Kasumi-1 (cell line): ENCODE measurements at places on chromosomes 16 and 17.
A peak's percentile ranks its signal among the peaks of the same experiment; 100 is the strongest.

DNA sequence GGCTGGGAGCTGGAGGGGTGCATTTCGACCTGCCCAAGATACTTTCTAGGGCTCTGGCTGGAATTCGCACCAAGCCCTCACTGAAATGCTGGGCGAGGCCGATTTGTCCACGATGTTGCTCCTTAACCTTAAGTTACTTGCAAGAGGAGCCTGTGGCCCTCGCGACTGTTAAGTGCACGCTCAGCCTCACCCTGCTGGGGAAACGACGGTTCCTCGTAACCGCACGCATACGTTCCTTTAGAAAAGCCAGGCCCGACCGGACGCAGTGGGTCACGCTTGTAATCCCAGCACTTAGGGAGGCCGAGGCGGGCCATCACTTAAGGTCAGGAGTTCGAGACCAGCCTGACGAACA, 607 bp upstream of the NCOR1 start:
- no peak for DNase-seq

- DNase-seq, result no peak
Observed at GRCh38 chr16:76297941-76298340, 20.7 kb downstream of the CNTNAP4 start.

- no peak for DNase-seq
Observed at GRCh38 chr17:9894231-9894630, 10.8 kb downstream of the RCVRN start.

- no peak for DNase-seq
Observed at GRCh38 chr16:89257757-89258465, 40.4 kb downstream of the ZNF778 start.

GRCh38 chr17:29615048-29615385, 7.7 kb downstream of the CORO6 start:
- peak; percentile 54 for DNase-seq

DNA sequence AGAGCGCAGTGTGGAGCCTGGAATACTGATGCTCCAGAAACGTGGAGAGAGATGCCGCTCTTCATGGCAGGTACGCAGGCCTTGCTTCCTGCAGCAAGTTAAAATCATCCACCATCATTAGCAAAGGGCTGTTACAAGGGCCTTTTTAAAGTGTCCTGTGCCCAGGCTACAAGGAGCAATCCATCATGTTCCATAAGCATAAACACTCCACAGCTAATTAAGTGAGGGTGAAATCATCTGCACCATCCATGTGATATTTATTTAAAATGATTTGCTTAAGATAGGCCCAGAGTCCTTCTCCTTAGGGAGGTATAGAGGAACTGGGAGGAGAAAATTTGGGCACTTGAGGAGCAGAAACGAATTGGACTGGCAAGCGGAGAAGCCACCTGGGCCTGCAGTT, 372.1 kb downstream of the XYLT1 start:
- DNase-seq, result no peak

DNA sequence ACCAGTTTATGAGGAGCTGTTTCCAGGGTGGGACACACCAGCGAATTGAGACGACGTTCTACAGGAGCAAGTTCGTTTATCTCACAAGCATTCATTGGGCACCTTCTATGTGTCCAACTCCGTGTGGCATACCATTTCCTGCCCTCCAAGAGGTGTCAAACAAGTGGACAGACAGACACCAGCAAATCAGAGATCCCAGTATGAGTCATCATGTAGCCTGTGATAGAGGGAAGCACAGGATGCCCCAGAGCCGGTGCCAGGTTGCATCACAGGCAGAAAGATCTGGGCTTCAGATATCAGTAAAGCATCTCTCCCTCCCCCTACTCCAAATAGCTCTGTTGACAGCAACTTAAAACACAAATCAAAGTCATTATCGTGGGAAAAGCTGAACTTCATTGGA, 31.8 kb upstream of the MAF start:
- DNase-seq, result no peak

- no peak for DNase-seq
Observed at GRCh38 chr16:88678224-88678979, 7.9 kb downstream of the SNAI3 start.

DNA sequence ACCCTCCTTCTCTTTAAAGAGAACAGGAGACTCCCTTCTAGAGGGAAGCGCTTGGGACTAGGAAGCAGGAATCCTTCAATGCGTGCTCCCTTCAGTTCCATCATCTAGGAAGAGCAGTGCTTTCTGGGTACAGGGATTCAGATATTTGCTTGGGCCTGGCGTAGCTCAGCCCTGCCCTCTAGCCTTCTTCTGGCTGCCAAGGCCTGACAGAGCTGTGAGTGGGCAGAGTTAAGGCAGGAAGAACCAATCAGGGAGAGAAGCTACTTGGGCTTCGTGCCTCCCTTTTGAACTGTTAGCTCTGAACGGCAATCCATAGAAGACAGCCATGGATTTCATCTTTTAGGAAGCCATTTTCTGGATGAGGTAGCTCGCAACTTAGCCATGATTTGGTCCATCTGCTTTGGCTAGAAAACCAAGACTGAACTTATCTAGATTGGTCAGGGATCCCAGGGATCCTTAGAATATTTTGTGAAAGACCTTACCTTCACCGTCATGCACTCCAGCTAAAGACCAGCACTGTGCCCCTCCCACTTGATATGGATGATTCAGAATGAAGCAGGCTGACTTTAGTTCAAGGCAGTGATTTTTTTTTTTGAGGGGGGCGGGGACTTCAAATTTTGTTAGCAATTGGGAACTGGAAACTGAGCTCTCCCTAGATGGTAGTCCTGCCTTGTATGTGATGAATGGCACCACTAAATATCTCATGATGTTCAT, 2.5 kb upstream of the CORO6 start:
- DNase-seq, result no peak
